ENCODE measurements at places on chromosomes 3 and 15.

DNA sequence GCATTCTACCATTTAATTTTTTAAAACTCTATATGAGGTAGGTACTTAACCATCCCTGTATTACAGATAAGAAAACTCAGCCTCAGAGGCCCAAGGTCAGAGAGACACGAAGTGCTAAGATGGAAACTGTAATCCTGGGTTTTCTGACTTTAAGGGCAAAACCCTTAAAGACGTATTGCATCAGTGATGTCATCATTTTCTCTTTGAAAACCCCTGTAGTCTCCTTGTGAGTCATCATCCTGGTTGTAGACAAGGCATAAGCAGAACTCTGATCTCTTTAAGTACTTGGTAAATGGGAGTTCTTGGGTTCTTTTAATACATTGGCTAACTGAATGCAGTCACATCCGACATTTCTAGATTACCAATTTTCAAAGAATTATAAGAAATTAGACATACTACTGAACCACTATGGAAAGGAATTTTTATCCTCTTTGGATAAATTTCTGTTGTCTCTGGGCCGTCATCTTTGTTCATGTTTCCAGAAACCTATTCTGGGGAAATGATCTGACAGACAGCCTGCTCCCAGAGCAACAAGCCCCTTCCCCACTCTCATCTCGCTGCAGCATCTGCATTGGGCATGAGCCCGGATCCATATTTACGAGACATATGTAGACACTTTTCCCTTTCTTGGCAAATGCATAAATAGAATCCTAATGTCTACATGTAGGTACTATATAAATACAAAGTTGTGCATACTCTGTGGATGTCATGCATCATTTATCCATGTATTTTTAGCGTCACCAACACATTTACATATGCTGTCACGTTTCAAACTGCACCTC is 48.7 kb upstream of the MDFIC2 start:
- no peak for DNase-seq

GRCh38 chr15:35557544-35557943 is 11.6 kb upstream of the DPH6 start:
- DNase-seq: no peak

- DNase-seq: no peak
Measured at GRCh38 chr3:50930371-50931208, 255.9 kb downstream of the DOCK3 start.

GRCh38 chr3:69690-70089 is 126.9 kb upstream of the CHL1 start:
- DNase-seq: no peak

GRCh38 chr3:149886957-149887356 is 73.9 kb downstream of the RNF13 start:
- DNase-seq: no peak

- DNase-seq: no peak
Measured at GRCh38 chr3:156812521-156813335, 13.4 kb upstream of the LEKR1 start.

- DNase-seq: no peak
Measured at GRCh38 chr3:195023989-195024388, 247.0 kb downstream of the XXYLT1 start.

- DNase-seq: no peak
Measured at GRCh38 chr3:158762701-158763100, 30.4 kb upstream of the RARRES1 start.

- no peak for DNase-seq
Measured at GRCh38 chr3:154022606-154023005, 98.6 kb upstream of the ARHGEF26 start.

DNA sequence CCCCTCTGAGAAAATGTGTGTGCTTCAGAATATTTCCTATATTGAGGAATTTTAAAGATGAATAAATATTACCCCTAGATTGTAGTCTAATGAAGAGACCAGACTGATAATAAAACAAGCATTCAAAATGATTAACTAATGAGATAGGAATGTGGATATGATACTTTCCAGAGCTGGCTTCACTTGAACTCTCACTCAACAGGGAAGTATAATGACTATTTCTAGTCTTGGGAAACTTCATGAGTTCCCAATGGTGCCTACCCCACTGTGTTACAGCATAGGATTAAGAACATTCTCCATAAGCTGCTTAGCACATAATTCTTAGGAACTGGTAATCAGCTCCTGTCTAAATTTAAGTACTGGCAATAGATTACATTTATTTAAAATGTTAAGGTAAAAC is 261.5 kb upstream of the ZNF385D start:
- no peak for DNase-seq

DNA sequence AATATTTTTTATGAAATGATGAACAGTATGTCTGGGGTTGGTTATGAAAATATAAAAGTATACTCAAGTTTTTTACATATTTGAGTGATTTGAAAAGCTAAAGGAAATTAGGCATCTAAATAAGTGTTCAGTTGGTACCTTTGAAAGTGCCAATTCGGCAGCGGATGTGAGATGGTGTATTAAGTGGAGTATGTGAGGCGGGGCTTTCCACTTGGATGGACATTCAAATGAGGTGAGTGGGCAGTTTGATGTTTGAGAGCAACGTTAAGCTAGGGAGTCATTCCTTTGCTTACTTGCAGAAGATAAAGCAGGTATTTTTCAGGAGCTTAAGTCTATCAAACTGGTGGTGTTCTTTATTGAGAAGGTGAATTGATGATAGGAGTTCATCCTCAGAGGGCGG is 189.0 kb upstream of the GOLIM4 start:
- DNase-seq: no peak

DNA sequence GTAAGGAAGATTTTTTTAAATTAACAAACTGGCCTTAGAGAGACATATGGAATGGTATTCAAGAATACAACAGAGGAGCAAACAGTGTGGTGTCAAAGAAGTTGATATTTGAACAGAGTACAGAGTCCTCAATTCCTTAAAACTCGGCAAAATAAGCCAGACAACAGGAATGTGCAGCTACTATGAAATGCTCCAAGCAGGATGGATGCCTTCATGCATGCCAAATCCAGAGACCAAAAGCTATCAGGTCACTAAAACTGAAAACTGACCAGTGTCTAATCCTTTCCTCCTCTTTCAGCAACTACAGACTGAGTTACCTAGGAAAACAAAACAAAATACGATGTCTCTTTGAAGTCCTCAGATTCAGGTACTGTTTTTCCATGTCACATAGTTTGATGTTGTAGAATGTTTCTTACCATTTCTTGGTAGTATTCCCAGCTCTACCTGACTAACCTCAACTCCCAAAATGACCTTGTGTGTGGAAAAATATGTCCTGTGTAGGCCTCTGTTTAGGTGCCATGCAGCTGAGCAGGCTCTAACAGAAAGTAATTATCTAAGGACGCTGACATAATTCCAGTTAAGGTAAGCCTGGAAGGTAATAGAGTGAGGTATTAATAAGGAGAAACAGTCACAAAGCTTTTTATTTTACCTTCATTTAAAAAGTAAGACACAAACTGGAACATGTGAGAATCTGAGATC is 46.9 kb downstream of the TBL1XR1 start:
- no peak for DNase-seq

DNA sequence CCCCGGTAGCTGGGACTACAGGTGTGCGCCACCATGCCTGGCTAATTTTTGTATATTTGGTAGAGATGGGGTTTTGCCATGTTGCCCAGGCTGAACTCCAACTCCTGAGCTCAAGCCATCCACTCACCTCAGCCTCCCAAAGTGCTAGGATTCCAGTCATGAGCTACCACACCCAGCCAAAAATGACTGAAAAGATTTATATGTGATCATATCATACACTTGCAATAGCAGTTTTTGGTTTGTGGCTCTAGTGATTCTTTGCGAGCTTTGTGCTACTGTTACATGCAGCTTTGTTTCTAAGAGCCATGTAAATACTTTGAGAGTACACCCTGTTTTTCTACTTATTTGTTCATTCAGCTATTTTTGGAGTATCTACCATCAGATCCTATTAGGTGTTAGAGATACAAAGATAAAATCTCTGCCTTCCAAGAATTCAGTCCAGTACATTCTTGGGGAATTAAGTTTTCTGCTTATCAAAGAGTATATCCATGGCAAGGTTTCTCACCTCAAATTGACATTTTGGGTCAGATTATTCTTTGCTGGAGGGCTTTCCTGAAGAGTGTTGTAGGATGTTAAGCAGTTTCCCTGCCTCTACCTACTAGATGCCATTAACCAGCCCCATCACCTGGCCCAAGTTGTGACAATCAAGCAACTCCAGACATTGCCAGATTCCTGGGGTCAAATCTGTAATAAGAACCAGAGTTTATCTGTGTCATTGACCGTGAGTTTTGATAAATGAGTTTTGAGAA is 15.0 kb downstream of the SNAP23 start:
- DNase-seq: no peak

DNA sequence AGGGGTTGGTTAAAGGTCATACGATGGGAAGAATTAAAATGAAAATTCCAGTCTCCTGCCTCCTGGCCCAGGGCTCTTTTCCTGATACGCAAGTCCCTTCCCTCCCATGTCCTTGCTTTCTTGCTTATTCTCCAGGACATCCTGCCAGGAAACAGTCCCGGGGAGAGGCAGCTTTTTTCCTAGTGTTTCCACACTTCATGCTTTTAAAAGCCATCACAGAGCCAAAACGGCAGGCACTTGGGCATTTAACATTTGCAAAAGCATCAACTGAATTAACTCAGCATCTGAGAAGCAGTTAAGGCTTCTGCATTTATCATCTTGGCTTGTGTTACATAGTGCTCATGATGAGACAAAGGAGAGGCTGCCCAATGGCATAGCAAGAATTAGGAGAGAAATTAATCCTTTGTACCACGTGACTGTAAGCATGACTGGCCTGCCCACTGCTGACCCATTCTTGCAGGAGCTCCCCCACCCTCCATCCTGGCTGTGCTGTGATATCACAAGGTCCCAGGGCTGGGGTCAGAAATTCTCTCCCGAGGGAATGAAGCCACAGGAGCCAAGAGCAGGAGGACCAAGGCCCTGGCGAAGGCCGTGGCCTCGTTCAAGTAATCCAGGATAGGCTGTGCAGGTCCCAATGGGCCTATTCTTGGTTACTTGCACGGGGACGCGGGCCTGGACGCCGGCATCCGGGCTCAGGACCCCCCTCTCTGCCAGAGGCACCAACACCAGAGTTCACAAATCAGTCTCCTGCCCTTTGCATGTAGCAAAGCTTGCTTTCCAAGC is 21.6 kb upstream of the VILL start:
- no peak for DNase-seq

GRCh38 chr3:50572801-50573371 is 3.6 kb downstream of the HEMK1 start:
- peak; percentile 59 for DNase-seq
